ENCODE measurements at places on chromosomes 4 and X. TPM values are rescaled to one million over a fixed set of nuclear protein-coding genes. Genes with fewer than 3 reads are reported as not detected.

The FAM47A gene
- total RNA-seq = not detected

The CT45A10 gene
- total RNA-seq = not detected

GRCh38 chr4:80336582-80336981 lies 1.1 kb downstream of the CFAP299 start:
- H3K4me1 ChIP-seq = peaks cover 6% of the 10 kb centered on the region
- DNase-seq = no peak
- no peaks in the 10 kb centered on the region for H3K36me3 ChIP-seq

DNA sequence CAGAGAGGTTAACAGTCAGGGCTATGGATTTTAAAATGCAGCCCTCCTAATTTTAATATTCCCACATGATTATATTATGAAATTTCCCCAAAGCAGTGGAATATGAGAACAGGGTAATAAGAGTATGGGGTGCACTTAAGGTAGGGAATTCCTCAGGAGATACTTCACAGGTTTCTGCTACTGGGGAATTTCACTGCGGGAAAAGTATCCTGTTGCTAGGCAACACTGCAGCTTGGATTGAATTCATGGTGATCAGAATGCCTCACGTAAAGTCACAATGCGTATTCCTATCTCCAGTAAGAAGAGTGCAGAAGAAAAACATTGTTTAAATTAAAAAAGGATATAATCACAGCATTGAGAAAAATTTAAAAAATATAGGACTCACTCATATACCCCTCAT lies 398.1 kb upstream of the RPS6KA3 start:
- no peaks in the 10 kb centered on the region for H3K4me1 ChIP-seq
- no peaks in the 10 kb centered on the region for H3K27me3 ChIP-seq
- H3K27ac ChIP-seq = no peak overlapping the region
- DNase-seq = no peak

- no peak overlapping the region for H3K4me3 ChIP-seq
- H3K36me3 ChIP-seq = no peaks in the 10 kb centered on the region
Observed at GRCh38 chrX:39398215-39398962, 597.1 kb downstream of the MID1IP1 start.

DNA sequence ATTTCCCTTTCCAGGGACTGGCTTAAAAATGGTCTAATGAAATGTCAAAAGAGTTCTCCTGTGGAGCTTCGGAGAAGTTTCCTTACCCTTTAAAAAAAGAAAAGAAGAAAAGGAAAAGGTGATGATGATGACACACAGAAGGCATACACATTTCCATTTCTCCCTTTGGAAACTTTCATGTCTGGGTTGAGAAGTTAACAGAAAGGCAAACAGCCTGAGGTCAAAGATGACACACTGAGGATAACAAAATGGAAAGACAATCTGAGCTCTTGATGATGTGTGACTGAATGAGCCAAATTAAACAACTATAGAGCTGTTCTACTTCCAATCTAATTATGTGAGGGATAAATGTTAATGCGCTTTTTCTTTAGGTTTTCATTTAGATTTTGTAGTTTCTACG lies 32.2 kb downstream of the NFXL1 start:
- no peaks in the 10 kb centered on the region for H3K4me1 ChIP-seq
- H3K36me3 ChIP-seq = peaks cover 82% of the 10 kb centered on the region
- H3K27ac ChIP-seq = no peak overlapping the region
- no peaks in the 10 kb centered on the region for H3K27me3 ChIP-seq

GRCh38 chrX:129741880-129742758 lies 3.3 kb downstream of the XPNPEP2 start:
- peak; percentile 42 for DNase-seq
- H3K36me3 ChIP-seq = no peaks in the 10 kb centered on the region
- no peaks in the 10 kb centered on the region for H3K27me3 ChIP-seq

DNA sequence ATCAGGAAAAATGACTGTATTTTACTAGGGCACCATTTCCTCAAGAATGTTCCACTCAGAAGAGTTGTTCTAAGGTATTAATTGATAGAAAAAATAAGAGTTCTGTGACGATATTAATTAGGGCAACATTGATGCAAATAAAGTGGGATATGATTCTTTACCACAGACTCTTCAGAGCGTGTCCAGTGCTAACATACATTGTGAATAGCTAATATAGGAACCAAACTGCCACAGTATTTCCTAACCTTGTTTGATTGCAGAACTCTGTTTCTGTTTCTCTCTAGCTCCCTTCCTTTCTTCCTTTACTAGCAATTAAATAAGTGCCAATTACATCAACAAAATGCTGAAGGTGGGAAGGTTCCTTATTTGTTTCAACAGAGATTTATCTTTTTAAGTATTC lies 154.1 kb upstream of the CPEB2 start:
- H3K27me3 ChIP-seq = no peaks in the 10 kb centered on the region
- H3K4me1 ChIP-seq = no peaks in the 10 kb centered on the region
- H3K36me3 ChIP-seq = no peaks in the 10 kb centered on the region
- no peak overlapping the region for H3K4me3 ChIP-seq
- DNase-seq = no peak

- H3K27me3 ChIP-seq = no peaks in the 10 kb centered on the region
- no peak within 1 kb of the TSS for H3K27ac ChIP-seq
- DNase-seq = peak; percentile 88
- peak within 1 kb of the TSS; percentile 27 for H3K4me3 ChIP-seq
Observed at GRCh38 chrX:24647257-24648058, at the start of gene PCYT1B. Gene PCYT1B (minus strand): TSS chrX:24647347. CDS start chrX:24647105, 242 bp downstream.

- DNase-seq = no peak
- no peaks in the 10 kb centered on the region for H3K27me3 ChIP-seq
- H3K27ac ChIP-seq = no peak overlapping the region
- no peaks in the 10 kb centered on the region for H3K36me3 ChIP-seq
- H3K4me1 ChIP-seq = peaks cover 18% of the 10 kb centered on the region
Observed at GRCh38 chr4:86894455-86894854, 2.2 kb upstream of the C4orf36 start.

DNA sequence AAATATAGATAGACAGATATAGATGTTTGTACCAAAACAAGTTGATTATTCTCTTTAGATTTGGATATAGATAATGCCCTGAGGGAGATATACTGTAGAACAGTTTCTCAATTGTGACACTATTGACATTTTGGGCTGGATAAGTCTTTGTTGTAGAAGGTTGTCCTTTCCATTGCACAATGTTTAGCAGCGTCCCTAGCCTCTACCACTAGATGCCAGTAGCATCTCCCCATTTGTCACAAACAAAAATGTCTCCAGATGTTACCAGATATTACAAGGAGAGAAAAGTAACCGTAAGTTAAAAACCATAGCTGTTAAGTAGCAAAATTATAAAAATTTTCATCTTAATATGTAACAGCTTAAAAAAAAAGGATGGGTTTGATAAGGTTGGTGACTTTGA lies 2595.3 kb downstream of the ARAP2 start:
- no peaks in the 10 kb centered on the region for H3K27me3 ChIP-seq
- DNase-seq = no peak
- H3K27ac ChIP-seq = no peak overlapping the region
- no peak overlapping the region for H3K4me3 ChIP-seq

- no peaks in the 10 kb centered on the region for H3K36me3 ChIP-seq
- no peaks in the 10 kb centered on the region for H3K27me3 ChIP-seq
- H3K4me1 ChIP-seq = no peaks in the 10 kb centered on the region
- peak; percentile 66 for DNase-seq
- no peak overlapping the region for H3K27ac ChIP-seq
- H3K4me3 ChIP-seq = no peak overlapping the region
Observed at GRCh38 chr4:146916479-146917076, 29.1 kb downstream of the TTC29 start.

GRCh38 chr4:184216515-184216914 lies 1.2 kb downstream of the ENPP6 start:
- peaks cover 13% of the 10 kb centered on the region for H3K4me1 ChIP-seq
- H3K36me3 ChIP-seq = no peaks in the 10 kb centered on the region
- H3K4me3 ChIP-seq = no peak overlapping the region

GRCh38 chrX:103453655-103454054 lies 65.6 kb downstream of the RAB40A start:
- H3K4me3 ChIP-seq = no peak overlapping the region
- DNase-seq = no peak
- H3K27me3 ChIP-seq = no peaks in the 10 kb centered on the region
- peaks cover 3% of the 10 kb centered on the region for H3K36me3 ChIP-seq
- H3K27ac ChIP-seq = no peak overlapping the region

DNA sequence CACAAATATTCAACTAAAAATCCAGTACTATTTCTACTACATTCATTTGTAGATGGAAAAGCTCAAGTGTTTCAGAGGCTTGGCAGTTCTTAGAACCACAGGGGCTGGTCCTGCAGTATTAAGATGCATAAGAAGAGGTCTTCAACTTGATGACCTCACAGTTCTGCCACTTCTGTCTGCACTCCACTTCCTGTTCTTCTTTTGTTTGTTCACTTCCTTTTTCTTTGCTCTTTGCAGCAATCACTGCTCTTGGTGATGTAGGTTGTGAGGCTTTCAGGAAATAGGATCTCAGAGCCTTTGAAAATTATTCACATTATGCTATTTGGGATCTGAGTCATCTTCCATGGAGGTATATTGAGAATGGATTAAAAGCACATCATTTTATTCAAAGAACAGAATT lies 602.0 kb upstream of the CPEB2 start:
- no peak overlapping the region for H3K27ac ChIP-seq
- DNase-seq = no peak
- no peaks in the 10 kb centered on the region for H3K4me1 ChIP-seq
- no peak overlapping the region for H3K4me3 ChIP-seq
- no peaks in the 10 kb centered on the region for H3K27me3 ChIP-seq

- H3K27me3 ChIP-seq = no peaks in the 10 kb centered on the region
- peak overlapping the region; percentile 34 for H3K4me3 ChIP-seq
- peak; percentile 59 for DNase-seq
- H3K27ac ChIP-seq = peak overlapping the region; percentile 77
- H3K4me1 ChIP-seq = peaks cover 37% of the 10 kb centered on the region
- no peaks in the 10 kb centered on the region for H3K36me3 ChIP-seq
Observed at GRCh38 chr4:85932500-85933290, 427.2 kb downstream of the MAPK10 start.

DNA sequence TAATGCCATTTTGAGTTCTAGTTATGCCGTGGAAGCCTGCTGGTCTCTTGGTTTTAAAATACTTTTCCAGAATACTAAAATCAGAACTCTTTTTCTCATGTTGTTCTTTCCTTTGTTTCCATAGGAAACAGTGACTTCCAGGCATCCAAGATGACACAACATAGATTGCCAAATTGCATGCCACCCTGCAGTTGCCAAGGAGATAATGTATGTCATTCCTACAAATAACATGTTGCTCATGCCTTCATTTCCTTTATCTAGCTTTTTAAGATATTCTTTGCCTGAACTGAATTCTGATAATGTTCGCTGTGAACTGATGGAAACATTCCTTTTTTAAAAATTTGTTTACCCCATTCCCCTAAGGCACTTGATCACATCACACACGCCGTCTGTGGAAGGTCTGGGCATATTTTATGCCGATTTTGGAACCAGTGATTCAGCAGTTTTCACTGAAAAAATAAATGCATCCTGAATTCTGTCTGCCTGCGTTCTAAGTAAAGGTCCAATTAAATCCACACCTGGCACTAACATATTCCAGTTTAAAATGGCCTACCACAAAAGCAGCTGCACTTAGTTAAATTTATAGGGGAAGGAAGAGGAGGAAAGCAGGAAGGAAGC lies 38.0 kb upstream of the COX7B2 start:
- no peak for DNase-seq
- no peaks in the 10 kb centered on the region for H3K27me3 ChIP-seq
- no peaks in the 10 kb centered on the region for H3K36me3 ChIP-seq

DNA sequence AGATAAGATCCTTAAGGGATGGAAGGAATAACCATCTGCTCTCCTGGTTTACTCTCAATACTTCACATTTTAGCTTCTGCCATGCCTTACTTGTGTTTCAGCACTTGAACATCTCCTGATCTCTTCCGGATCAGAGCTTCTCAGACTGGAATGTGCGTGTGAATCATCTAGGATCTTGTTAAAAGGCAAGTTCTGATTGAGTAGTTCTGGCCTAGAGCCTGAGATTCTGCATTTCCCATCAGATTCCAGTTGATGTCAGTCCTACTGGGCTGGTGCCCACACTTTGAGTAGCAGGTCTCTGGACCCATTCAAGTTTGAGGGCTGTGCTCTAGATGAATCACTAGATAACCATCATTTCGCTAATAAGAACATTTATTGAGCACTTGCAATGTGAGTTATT lies 20.0 kb downstream of the NDP start:
- H3K27me3 ChIP-seq = peaks cover 3% of the 10 kb centered on the region
- H3K27ac ChIP-seq = no peak overlapping the region
- no peaks in the 10 kb centered on the region for H3K36me3 ChIP-seq
- no peak overlapping the region for H3K4me3 ChIP-seq
- no peak for DNase-seq
- no peaks in the 10 kb centered on the region for H3K4me1 ChIP-seq

DNA sequence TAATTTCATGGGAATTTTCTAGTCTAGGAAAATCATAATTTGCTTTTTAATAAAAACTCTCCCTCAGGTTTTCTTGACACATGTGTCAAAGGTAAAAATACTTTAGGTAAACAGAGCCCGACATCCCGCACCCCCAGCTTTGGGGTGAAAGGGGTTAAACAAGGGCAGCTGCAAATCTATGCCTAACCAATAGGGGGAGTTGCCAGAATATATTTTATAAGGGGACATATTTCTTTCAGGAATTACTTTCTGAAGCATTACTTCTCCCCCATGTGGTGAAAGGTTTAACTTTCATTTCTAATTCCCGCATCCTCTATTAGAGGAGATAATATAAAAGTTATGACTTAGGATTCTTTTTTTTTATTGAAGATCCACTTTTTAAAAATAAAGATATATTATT lies 53.9 kb upstream of the HEPH start:
- no peaks in the 10 kb centered on the region for H3K36me3 ChIP-seq
- no peak overlapping the region for H3K27ac ChIP-seq
- no peaks in the 10 kb centered on the region for H3K27me3 ChIP-seq
- H3K4me3 ChIP-seq = no peak overlapping the region
- H3K4me1 ChIP-seq = no peaks in the 10 kb centered on the region
- DNase-seq = no peak

- no peak overlapping the region for H3K27ac ChIP-seq
- no peaks in the 10 kb centered on the region for H3K27me3 ChIP-seq
- no peaks in the 10 kb centered on the region for H3K4me1 ChIP-seq
Observed at GRCh38 chr4:181189751-181190150, 1053.5 kb upstream of the TENM3 start.

DNA sequence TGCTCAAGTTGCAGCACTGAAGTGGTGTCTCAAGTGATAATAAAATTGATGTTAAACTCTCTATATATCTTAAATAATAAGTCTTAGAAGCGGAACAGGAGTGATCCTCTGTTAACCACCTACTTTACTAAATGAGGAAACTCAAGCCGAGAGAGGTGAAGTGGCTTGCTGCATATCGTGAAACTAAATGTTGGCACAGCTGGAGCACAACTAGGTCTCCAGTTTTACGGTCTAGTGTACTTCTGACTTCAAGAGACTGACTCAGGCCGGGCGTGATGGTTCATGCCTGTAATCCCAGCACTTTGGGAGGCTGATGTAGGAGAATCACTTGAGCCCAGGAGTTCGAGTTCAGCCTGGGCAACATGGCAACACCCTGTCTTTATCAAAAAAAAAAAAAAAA lies 35.5 kb upstream of the PLS3 start:
- H3K27ac ChIP-seq = no peak overlapping the region
- no peaks in the 10 kb centered on the region for H3K36me3 ChIP-seq
- no peak overlapping the region for H3K4me3 ChIP-seq
- no peaks in the 10 kb centered on the region for H3K4me1 ChIP-seq

Data from stomach (tissue), 19 donors.